ENCODE measurements at places on chromosomes 5 and 9. TPM values are rescaled to one million over a fixed set of nuclear protein-coding genes. Genes with fewer than 3 reads are reported as not detected.

SNCAIP gene
- total RNA-seq = not detected

SLC34A1 gene
- 0.16 TPM for total RNA-seq

MEIKIN gene
- total RNA-seq = 2.7 TPM

NEUROG1 gene
- not detected for total RNA-seq

TYRP1 gene
- total RNA-seq = not detected

CCDC180 gene
- 12.5 TPM for total RNA-seq

PCDHGB5 gene
- 0.47 TPM for total RNA-seq

LVRN gene
- not detected for total RNA-seq

PTGDS gene
- 0.58 TPM for total RNA-seq

EIF4E1B gene
- not detected for total RNA-seq

NUTM2G gene
- total RNA-seq = not detected

EPB41L4A gene
- 0.30 TPM for total RNA-seq
